NCI-H510A (cell line): ENCODE measurements at places on chromosomes 6 and 20.

DNA sequence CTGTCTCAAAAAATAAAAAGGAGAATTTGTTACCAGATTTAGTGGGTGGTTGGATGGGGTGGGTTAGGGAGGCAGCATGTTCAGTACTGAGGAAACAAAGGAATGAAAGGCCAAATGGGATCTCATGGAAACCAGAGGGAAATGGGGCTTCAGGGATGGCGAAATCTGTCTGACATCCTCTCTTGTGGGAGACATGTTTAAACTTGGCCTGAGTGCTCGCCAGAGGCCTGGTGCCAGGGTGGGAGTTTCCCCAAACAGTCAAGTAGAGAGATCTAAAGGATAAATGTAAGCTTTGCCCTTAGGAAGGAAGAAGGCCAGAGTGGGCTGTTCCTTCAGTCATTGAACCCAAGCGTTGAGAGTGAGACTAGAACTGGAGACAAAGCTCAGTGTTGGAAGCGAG, 61.9 kb upstream of the AKIRIN2 start:
- DNase-seq = no peak

DNA sequence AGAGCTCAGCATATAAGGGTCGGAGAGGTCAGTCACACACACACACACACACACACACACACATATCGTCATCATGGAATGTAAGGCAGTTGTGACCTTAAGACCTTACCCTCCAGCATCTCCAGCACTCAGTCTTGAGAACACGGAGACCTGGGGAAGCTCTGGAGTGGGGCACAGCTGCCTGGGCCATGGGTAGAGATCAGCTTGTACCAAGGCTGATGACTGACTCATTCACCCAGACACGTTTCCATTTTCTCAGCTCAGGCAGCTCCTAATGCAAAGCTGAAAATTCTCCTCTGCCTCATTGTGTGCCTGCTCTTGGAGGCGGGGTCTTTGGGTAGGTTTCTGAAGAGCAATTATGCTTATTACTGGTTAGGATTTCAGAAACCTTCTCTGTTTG, 38.3 kb upstream of the PDYN start:
- DNase-seq = no peak

- no peak for DNase-seq
Observed at GRCh38 chr6:100099189-100100074, 105.4 kb upstream of the MCHR2 start.

- DNase-seq = no peak
Observed at GRCh38 chr6:39077882-39078594, 29.5 kb downstream of the GLP1R start.

- DNase-seq = no peak
Observed at GRCh38 chr6:90653750-90654149, 66.9 kb upstream of the MAP3K7 start.
